ENCODE measurements at places on chromosomes 3 and 15.
A peak's percentile ranks its signal among the peaks of the same experiment; 100 is the strongest.

GRCh38 chr3:160331127-160331937, 67.7 kb downstream of the IFT80 start:
- no peak for DNase-seq

DNA sequence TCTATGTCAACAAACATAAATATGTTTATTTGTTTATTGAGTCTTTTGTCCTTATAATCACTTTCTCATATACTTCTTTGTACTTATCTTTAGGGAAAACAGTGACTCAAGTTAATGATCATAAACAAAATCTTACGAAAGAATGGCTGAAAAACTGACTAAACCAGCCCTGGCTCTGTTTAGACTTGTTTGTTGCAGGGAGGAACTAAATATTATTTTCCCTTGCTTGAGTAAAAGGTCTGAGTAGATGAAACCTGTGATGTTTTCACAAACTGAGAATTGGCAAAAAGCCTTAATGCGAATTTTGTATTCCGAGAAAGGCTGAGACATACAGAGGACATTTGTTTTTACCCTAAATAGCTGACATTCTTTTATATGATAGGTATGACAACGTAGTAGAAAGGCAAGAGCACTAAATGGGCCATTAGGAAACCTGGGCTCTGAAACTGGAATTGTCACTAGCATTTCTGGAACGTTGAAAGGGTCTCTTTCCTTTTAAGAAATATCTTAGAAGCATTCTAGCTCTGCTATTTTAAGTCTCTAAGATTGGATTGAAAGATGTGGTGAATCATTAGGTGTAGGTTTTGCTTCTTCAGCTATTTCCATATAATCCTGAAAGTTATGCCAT, 18.2 kb upstream of the CLDN16 start:
- DNase-seq: no peak

GRCh38 chr3:120224237-120224636, 60.8 kb downstream of the GPR156 start:
- no peak for DNase-seq

DNA sequence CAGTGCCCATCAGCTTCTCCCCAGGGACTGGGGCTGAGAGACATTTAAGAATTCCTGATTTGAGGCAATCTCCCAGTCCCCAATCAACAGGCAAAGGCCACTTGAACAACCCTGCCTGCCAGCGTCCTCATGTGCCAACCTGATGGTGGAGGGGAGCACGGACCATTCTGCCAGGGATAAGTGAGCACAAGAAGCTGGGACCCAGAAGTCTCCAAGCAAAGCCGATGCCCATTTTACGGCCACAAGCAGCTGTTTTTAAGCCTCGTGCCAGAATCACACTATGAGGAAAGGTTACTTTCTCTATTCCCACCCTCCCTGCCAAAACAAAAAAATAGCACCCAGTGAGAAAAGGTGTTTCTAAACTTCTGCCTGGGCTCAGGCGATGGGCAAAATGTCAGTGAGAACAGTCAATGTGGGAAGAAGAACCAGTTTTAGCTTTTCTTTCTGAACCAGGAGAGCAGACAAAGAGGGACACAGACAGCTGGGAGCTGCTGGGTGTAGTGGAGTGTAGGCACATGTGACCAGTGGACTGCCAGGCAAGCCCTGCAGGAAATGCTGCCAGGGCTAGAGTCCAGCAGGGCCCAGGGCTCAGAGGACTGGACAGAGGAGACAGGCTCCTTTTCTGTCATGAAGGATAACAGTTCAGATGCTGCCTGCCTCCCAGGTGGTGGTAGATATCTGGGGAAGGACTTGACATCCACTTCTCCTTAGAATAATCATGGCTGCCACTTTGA, 57.7 kb downstream of the ATP2B2 start:
- DNase-seq: no peak

GRCh38 chr15:90376789-90377188, 11.3 kb upstream of the IQGAP1 start:
- no peak for DNase-seq

GRCh38 chr3:127444761-127445160, 145.8 kb downstream of the TPRA1 start:
- no peak for DNase-seq

- DNase-seq: no peak
Measured at GRCh38 chr3:140573011-140573410, 104.9 kb upstream of the TRIM42 start.

DNA sequence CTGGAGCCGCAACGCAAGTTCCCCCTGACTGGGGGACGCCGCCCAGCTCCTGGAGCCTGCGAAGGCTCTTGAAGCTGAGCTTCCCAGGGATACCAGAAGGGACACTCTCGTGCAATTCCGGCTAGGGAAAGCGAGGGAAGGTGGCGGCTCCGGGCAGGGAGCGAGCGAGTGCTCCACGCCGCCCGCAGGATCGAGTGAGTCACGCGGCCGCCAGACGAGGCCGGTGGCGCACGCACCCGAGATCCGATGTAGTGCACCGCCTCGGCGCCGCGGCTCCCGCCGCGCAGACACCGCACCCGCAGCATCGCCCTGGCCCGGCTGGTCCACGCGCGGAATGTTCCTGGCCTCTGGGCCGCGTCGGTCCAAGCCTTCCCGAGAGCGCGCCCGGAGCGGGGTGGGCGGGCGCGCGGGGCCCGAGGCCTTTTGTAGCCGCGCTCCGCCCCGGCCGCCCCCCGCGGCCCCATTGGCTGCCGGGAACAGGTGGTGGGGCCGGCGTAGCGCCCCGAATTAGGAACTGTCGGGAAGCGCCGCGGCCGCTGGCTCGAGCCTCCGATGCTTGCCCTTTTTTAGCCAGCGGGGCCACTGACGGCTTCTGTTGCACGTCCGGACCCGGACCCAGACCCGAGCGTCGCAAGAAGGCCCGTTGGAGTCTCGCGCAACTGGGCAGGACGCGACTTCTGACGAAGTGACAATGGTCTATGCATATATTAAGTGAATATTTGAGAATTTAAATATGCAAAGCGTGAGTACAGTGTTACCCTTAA, at the start of gene GATM:
Gene GATM (minus strand): TSS at position 396 of the 764 bp plus-strand sequence. CDS start 91 bp downstream, at position 305.
- DNase-seq: peak; percentile 35
